Memory B cell (primary cell): ENCODE measurements at places on chromosomes 3 and 15.
A peak's percentile ranks its signal among the peaks of the same experiment; 100 is the strongest.

DNA sequence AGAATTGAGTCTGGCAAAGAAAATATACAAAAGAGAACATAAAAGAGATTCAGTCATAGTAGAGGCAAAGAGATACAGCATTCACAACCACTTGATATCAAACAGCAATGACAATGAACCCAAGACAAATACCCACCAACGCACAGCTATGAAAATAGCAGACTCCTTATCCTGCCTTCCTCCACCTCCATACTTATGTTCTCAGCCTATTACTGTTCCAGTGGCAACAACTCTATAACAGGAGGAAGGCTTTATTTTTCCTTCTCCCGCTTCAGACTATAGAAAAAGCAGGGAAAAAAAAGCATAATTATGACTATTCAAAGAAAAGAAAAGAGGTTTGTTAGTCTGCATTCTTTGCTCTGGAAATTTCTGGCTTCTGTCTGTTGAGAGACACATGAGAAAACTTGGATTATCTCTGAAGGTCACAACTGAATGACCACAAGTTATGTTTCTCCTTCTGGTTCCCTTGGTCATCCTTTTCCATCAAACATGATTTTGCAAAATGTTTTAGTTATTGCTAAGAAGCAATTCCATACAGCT lies 81.2 kb upstream of the PLXND1 start:
- no peak for DNase-seq

GRCh38 chr3:151327571-151328198 lies 1.7 kb downstream of the P2RY13 start:
- DNase-seq: no peak

- no peak for DNase-seq
Observed at GRCh38 chr3:177279118-177279815, 82.0 kb upstream of the TBL1XR1 start.

DNA sequence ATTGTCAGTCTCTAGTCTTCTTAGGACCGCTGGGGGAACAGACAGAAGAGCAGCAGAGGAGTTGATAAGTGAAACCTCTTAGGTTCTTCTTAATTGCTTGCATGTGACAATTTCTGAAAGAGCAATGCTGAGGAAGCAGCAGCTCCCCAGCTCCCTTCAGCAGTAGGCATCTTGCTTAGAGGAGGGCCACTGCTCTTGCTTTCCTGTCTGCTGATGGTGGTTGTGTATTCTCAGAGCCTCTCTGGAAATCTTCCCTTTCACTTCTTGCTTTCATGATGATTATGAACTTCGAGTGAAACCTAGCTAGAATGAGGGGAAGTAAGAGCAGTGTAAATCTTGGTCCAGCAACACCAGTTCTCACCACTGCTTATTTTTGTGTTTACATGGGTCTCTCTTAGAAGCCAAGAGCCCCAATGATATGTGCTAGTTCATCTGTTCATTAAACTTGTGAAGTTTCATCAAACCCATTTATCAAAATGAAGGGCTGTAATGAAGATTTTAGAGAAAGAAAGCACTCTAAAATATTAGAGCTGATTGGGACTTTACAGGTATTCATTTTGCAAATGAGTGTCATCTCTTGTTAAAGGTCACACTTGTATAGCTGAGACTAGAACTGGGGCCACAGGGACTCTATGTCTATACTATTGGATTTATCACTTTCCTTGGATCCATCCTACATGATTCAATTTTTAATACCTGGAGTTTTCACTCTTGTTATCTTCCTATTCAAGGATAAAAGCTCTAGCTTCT lies 246.7 kb downstream of the LPP start:
- DNase-seq: peak; percentile 51

- DNase-seq: no peak
Observed at GRCh38 chr15:86916671-86917360, 837.1 kb downstream of the AGBL1 start.

DNA sequence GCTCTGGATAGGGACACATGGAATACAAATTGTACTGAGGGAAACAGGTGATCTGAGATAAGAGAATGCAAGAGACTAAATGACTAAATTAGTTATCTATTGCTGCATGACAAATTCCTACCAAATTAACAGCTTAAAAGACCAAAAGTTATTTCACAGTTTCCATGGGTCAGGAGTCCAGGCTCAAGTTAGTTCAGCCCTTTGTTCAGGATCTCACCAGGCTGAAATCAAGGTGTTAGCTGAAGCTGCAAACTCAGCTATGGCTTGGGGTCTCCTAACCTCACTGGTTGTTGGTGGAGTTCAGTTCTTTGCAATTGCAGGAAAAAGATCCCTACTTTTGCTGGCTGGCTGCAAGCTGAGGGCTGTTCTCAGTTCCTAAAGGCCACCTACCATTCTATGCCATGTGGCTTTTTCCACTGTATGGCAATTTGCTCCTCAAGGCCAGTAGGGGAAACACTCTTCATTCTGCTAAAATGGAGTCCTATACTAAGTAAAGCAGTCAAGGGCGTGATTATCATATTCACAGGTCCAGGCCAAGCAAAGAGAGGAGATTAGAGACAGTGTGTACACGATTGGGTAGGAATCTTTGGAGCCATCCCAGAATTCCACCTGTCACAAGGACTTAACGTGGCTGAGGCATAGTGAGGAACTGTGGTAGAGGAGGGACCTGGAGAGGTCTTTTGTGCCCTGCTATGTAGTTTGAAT lies 53.7 kb downstream of the THRB start:
- no peak for DNase-seq

DNA sequence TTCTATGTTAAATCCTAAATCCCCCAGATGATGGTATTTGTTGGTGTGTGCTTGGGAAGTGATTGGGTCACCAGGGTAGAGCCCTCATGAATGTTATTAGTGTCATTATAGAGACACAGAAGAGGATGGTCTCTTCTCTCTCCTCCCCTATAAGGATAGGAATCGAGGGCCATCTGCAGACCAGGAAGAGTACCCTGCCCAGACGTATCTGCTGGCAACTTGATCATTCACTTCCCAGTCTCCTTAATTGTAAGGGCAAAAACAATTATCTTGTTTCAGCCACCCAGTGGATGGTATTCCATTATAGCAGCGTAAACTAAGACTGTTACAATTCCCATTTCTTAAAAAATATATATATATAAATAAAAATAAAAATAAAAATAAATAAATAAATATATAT lies 892.2 kb downstream of the SI start:
- DNase-seq: no peak

DNA sequence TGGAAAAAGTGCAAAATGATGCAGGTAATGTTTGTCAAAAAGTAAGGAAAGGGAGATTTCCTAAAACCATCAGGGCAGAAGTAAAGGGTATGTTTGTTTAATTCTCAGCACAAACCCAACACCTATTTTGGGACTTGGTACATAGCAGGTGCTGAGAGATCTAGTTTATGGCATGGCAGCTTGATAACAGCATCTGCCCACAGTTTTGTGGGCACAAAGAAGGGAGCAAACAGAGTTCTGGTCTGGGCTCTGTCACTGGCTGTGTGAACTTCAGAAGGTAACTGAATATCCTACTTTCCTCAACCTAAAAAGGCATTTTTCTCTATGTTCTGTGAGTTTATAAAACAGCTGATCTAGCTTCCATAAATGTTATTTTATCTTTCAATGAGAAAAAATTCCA lies 141.6 kb downstream of the PLCH1 start:
- DNase-seq: no peak

- DNase-seq: no peak
Observed at GRCh38 chr15:96735632-96736240, 405.2 kb downstream of the NR2F2 start.

GRCh38 chr15:85707519-85708338 lies 87.0 kb downstream of the KLHL25 start:
- DNase-seq: no peak

- no peak for DNase-seq
Observed at GRCh38 chr3:72312339-72312738, 527.4 kb upstream of the PROK2 start.

GRCh38 chr3:49531715-49532114 lies 22.6 kb upstream of the BSN start:
- DNase-seq: no peak

DNA sequence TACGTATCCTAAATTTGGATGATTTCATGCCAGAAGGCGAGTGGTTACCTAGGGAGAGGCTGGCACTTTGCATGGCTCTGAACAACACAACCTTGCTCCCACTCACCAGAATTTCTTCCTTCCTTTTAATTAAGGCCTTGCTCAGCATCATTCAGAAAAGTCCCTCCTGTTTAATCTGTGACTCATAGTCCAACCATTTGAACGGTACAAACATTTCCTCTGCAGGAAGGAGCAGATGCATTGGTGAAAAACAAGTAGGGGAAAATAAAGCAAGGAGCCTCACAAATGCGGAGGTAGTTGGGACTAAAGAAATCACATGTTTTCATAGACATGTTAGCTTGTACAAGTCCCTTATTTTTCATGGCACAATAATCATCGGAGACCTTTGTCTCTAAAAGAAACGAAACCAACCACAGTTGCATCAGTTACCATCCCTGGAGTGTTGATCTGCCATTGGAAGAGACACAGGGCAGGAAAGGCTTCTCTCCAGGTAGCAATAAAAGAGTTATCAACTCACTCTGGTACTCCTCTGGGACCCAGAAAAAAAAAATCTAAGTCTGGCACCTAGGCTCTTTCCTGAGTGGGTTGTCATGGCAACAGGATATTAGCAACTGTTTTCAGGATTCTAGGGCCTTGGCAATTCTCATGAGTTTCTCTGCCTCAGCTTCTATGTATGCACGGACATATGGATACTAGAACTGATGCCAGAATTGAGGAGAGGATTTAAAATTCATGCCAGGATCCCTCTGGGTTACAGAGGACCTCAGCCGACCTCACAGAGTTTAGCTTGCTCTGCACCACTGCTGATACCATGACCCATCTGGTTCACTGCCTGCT lies 255.4 kb upstream of the ARPP21 start:
- no peak for DNase-seq

GRCh38 chr3:53739966-53740365 lies 106.3 kb downstream of the CHDH start:
- no peak for DNase-seq

- no peak for DNase-seq
Observed at GRCh38 chr3:9301798-9302197, 52.4 kb upstream of the SRGAP3 start.

DNA sequence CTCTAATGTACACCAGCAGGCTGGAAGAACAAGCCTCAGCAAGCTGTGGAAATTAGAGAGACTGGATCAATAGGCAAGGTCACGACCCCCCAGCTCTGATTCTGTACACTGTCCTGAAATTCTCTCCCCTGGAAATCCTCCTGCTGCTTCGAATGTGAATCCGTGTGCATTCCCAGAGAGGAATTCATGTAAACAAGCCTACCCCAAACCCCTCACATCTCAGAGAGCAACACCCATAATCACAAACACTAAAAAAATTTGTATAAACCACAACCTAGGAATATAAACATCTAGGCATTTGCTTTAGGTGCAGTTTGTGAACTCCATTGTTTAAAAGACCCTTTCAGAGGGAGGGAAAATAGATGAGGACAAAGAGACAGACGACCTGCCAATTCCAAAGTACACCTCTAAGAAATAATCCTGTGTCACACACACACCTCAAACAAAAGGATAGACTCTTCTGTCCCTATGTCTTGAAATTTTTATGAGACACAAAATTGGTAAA lies 325.2 kb downstream of the WDR72 start:
- DNase-seq: no peak

GRCh38 chr15:28068930-28069329 lies 30.2 kb downstream of the OCA2 start:
- no peak for DNase-seq
